Smooth muscle cell of trachea (primary cell): ENCODE measurements at places on chromosomes 7 and 10. TPM values are rescaled to one million over a fixed set of nuclear protein-coding genes. Genes with fewer than 3 reads are reported as not detected.

HABP2 gene
- not detected in 2 replicates for total RNA-seq

CHST15 gene
- total RNA-seq: 0.73 and 12.1 TPM in 2 replicates

ANKRD30A gene
- not detected in 2 replicates for total RNA-seq

SVIL gene
- total RNA-seq: 87.1 and 261 TPM in 2 replicates

TEX36 gene
- total RNA-seq: 0.44 TPM in 1 of 2 replicates, not detected in the other

TACR2 gene
- total RNA-seq: not detected in 2 replicates

SEMA3D gene
- 2.6 and 2.8 TPM in 2 replicates for total RNA-seq

LIPF gene
- 0.29 TPM in 1 of 2 replicates, not detected in the other for total RNA-seq

USP54 gene
- total RNA-seq: 6.8 and 9.2 TPM in 2 replicates

PRLHR gene
- total RNA-seq: not detected in 2 replicates

GJD4 gene
- not detected in 2 replicates for total RNA-seq

ITGA8 gene
- total RNA-seq: 1.7 and 5.8 TPM in 2 replicates

SPDYE1 gene
- not detected in 2 replicates for total RNA-seq

NPTX2 gene
- total RNA-seq: under 0.01 TPM in 1 of 2 replicates, not detected in the other

FAM131B gene
- 3.9 and 13.2 TPM in 2 replicates for total RNA-seq

UNCX gene
- total RNA-seq: not detected in 2 replicates

CREB5 gene
- total RNA-seq: 37.7 and 48.1 TPM in 2 replicates

TMEM213 gene
- total RNA-seq: not detected in 2 replicates

TLX1 gene
- total RNA-seq: not detected in 2 replicates

EPO gene
- not detected in 2 replicates for total RNA-seq

C10orf90 gene
- 0.17 TPM in 1 of 2 replicates, not detected in the other for total RNA-seq

MYL10 gene
- total RNA-seq: not detected in 2 replicates

TDRD1 gene
- total RNA-seq: 0.29 and 0.50 TPM in 2 replicates

NEUROG3 gene
- total RNA-seq: not detected in 2 replicates

AKR1D1 gene
- total RNA-seq: not detected in 2 replicates

KCP gene
- total RNA-seq: under 0.01 and 0.66 TPM in 2 replicates

KNDC1 gene
- 0.73 and 2.3 TPM in 2 replicates for total RNA-seq

THSD7A gene
- total RNA-seq: 0.17 and 1.6 TPM in 2 replicates

ZNF479 gene
- not detected in 2 replicates for total RNA-seq

ZC3HAV1L gene
- 7.1 and 11.7 TPM in 2 replicates for total RNA-seq
